ELF-1 (cell line): ENCODE measurements at places on chromosomes 16 and 17.

DNA sequence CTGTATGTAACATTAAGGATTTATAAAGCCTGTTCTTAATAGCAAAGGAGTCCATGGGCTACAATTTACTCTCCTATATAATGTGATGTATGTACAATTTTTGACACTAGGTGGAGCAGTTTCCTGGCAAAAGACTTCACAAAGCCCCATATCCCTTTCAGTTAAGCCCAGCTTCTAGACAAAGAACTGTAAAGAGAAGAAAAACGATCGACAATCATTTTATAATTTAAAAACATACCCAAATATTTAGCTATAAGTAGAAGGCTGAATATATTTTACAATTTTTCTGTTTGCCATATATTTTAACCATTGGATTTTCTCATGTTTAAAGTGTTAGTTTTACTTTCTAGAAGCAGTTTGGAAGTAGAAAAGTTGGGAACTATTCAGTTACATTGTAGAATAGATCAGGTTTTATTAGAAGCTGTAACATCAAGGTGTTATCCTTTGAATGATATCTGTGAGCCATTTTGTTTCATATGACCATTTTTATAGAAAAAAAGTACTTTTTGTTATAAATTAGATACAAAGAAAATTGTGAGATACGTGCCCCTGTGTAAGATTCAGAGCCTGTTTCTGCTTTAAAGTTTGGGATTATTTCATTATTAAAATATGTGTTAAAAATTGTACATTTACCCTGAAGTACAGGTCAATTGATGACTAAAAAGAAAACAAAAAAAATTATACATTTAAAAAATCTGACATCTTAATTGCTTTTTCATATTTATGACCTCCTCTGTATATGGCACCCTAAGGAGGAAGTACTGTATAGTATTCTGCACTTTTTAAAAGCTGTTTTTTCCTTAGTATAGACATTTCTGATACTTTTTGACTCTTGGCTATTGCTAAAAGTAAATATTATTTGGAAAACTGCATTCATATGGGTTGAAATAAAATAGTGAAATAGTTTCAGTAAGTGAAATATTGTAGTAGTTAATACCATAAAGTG is 46.3 kb downstream of the VMP1 start:
- DNase-seq: peak; percentile 55

DNA sequence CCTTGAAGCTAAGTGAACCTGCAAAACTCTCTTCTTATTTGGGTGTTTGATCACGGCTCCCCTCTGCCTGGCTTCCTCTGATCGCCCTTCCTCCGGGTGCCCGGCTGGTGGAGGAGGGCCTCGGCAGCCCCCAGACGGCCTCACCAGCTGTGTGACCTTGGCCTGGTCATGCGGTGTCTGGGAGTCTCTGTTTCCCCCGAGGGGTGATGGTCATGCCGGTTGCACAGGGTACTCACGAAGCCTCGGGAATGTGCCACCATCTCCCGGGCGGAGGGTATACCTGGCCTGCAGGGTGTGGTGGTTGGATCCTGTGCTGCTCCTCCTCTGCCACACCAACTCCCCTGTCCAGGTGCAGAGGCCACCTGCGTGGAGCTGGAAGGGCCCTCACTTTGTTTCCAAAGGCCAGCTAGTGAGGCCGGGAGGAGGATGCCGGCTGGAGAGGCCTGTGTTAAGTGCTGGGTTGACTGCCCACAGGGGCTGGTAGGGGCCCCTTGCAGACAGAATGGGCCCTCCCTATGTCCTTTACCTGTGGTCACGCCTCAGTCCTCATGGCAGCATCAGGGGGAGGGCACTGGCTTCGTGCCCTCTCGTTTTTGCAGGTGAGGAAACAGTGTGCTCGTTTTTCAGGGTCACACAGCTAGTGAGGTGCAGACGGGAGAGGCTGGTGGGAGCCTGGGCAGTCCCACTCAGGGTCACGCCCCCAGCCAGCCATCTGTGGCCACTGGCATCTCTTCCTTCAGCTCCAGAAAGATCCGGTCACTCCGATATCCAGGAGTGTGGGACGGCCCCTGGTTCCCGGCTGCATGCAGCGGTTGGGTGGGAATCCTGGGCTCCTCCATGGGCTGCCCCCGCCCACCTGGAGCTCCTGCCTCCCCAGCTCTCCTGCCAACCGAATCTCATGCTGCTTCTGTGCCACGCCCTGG is 148.5 kb upstream of the GSE1 start:
- no peak for DNase-seq

DNA sequence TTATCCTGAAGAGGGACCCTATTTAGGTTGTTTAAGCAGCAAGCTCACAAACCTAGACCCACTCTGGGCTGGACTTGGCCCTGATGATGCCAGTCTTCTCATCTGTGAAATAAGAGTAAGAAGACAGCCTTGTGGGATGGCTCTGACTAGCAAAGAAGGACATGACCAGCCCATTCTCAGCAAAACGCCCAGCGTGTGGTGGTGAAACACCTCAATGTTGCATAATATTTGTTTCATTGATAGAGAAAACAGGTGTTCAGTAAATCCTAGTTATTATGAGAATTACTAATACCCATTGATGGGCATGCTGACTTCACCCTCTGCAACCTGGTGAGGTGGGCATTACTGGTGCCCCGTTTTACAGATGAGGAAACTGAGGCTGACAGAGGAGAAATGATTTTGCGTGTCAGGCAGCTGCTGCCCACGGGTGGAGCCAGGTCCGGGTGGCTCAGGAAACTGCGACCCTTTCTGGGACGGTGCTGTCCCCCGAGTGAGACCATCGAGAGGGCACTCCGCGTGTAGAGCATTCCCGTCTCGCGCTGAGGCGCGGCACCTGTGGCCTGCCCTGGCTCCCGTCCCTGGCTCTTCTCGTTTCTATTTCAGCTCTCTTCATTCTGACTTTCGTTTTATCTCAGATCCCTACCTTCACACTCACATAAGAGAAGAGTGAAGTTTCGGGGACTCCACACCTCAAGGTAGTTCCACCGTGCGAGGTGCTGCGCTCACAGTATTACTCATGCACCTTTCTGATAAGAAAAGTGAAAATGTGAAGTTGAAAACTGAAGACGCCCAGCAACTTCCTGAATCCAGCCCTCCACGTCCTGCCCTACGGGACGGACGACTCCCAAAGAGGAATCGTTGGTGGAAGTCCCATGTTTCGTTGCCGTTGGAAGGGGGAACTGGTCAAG is 48.5 kb downstream of the IRF8 start:
- DNase-seq: no peak

- no peak for DNase-seq
Observed at GRCh38 chr17:33990943-33991706, 264.0 kb upstream of the CCL2 start.

DNA sequence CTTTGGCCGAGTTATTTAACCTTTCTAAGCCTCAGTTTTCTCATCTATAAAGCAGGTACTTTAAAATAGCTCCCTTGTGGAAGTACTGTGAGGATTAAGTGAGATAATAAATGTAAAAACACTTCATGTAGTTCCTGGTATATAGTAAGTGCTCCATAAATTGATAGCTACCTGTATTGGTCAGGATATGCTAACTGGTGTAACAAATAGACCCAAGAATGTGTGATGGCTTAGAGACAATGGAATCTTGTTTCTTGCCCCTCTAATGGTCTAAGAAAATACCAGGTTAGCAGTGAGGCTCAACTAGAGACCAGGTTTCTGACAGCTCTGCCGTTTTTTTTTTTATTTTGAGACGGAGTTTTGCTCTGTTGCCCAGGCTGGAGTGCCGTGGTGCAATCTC is 29.8 kb downstream of the CCR7 start:
- no peak for DNase-seq

GRCh38 chr17:65813306-65813705 is 251.9 kb upstream of the AXIN2 start:
- DNase-seq: no peak

- DNase-seq: no peak
Observed at GRCh38 chr17:27821318-27821717, 21.0 kb upstream of the NOS2 start.

DNA sequence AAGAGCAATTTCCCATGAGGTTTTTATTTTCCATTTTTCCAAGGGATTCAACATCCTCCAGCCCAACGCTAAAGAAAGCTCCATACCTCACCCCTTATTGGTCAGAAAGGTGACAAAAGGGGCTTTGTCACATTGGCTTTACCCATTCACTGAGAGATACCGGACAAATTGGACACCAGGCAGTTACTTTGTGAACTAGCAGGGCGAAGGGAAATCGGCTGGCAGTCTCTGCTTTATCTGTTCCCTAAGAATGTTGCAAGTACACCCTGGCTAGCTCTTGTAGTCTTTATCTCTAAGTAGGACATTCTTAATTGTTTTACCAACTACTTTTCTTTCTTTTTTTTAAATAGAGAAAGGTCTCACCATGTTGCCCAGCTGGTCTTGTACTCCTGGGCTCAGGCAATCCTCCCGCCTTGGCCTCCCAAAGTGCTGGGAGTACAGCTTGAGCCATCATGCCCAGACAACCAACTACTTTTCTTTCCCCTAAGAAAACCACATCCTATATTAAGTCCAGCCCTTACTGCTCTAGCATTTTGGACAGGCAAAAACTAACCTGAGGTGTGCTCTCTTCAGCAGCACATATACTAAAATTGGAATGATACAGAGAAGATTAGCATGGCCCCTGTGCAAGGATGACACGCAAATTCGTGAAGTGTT is 16.8 kb downstream of the PRPSAP1 start:
- no peak for DNase-seq

GRCh38 chr16:75621170-75621477 is 2.0 kb downstream of the ADAT1 start:
- no peak for DNase-seq

DNA sequence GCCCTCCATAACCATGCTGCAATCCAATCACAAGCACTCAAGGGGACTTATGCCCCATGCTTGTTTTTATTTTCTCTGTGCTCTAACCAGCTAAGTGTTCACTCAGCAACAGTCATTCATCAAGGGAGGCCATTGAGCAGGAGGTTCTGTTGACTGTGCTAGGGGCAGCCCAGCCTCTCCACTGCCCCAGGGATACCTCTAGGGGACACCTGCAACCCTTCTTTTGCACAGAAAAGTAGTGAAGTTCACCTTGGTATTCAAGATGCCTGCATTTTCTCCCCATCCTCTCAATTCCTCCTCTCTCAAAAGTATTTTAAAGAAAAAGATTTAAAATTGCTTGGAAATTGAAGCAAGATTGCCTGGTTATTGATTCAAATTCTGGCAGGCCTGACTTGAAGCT is 124.7 kb upstream of the GNAO1 start:
- DNase-seq: no peak

DNA sequence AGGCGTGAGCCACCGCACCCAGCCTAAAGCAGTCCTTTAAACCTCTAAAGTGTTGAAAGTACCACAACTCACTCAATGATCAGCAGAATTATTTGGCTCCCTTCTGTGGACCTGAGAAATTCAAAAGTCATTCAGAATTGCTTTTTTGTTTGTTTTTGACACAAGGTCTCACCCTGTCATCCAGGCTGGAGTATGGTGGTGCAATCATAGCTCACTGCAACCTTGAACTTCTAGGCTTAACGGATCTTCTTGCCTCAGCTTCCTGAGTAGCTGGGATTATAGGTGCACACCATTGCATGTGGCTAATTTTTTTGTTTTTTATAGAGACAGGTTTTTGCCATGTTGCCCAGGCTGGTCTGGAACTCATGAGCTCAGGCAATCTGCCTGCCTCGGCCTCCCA is 44.3 kb downstream of the TRAF4 start:
- DNase-seq: no peak

DNA sequence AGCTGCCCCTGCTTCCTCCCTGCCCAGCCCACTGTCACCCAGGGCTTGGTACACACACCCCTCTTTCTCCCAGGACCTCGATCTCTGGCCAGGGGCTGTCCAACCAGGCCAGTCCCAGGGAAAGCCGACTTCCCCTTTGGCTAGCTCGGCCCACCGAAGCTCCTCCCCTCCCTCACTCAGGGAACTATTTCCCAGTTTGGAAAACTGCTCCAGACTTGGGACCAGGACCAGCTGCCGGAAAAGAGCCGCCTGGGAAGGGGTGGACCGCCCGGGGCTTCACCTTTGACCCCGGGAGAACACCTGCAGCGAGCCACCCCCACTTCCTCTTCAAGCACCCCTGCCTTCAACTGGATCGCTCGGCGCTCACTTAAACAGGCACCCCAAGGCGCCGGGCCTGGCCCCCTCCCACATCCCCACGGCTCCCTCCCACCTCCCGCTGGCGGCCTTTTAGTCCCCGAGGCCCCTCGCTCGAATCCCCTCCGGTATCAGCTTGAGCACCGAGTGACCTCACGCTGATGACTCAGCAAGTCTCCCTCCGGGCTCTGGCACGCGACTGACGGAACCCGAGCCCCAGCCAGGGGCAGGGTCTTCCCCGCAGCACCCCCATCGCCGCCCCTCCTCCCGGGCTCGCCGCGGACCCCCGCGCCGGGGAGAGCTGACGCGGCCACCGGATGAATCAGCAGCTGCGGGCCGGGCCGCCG is 934 bp downstream of the MAFG start:
- DNase-seq: peak; percentile 85
